PC-9 (cell line): ENCODE measurements at places on chromosomes 12 and 14. TPM values are rescaled to one million over a fixed set of nuclear protein-coding genes. Genes with fewer than 3 reads are reported as not detected.

Gene KNTC1
- 63.0 and 67.7 TPM in 2 replicates for total RNA-seq

Gene CACNA1C
- total RNA-seq: not detected in 2 replicates

Gene HOXC12
- total RNA-seq: 0.24 and 0.28 TPM in 2 replicates

Gene LRTM2
- total RNA-seq: not detected in 2 replicates

Gene NEUROD4
- not detected in 2 replicates for total RNA-seq

DNA sequence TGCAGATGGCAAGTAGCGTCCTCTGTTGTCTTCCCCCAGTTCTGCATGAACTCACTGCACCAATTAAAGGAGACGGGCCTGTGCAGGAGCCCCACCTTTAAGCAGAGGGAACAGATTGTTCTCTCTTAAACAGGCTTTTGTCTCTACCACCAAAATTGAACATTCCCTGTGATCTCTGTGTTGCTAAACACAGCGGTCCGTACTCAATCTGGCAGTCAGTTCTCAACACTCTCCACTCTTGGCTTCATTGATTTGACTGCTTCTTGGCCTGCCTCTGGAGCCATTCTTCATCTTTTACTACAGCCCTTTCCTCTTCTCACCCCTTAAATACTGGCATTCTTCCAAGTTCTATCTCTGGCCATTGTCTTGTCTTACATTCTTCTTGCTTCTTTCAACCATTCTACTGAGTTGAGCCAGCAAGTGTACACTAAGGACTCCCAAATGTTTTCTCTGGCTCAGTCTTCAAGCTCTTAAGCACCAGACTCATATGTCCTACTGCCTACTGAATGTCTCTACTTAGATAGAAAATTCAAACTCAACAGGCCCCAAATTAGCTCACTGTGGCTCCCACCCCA lies 8.0 kb upstream of the NT5DC3 start:
- DNase-seq: no peak

DNA sequence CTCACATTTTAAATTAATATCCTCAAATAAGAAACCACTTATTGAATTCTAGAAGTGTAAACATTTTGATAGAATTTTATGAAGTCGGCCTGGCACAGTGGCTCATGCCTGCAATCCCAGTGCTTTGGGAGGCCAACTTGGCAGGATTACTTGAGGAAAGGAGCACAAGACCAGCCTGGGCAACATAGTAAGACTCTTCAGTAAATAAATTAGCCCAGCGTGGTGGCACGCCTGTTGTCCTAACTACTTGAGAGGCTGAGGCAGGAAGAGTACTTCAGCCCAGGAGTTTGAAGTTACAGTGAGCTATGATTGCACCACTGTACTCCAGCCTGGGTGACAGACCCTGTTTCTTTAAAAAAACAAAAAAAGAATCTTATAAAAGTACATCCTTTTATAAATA lies 8.9 kb upstream of the ZNF410 start:
- DNase-seq: no peak

GRCh38 chr14:89635615-89636014 lies 218.6 kb upstream of the FOXN3 start:
- DNase-seq: no peak

- no peak for DNase-seq
Measured at GRCh38 chr12:96321941-96322340, 78.3 kb downstream of the CDK17 start.

- DNase-seq: peak; percentile 82
Measured at GRCh38 chr14:77071938-77072388, 26.1 kb upstream of the CIPC start.

DNA sequence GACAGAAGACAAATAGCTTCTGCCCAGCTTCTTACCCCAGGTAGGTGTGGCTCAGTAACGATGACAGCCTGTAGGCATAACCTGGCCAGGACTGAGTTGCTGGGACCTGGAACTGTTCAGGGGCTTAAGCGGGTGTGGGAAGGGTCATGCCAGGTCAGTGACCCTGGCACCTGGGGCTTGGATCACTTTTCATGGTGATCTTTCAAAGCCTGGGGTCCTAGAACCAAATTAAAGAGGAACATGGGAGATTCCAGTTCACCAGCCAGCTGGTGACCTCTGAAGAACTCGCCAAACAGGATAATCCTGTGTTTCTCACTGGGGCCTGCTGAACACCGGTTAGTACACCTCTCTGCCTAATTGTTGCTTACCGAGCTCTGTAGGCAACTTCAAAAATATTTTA lies 102.6 kb upstream of the LMNTD1 start:
- peak; percentile 65 for DNase-seq

- no peak for DNase-seq
Measured at GRCh38 chr14:41568979-41569378, 37.7 kb upstream of the LRFN5 start.

DNA sequence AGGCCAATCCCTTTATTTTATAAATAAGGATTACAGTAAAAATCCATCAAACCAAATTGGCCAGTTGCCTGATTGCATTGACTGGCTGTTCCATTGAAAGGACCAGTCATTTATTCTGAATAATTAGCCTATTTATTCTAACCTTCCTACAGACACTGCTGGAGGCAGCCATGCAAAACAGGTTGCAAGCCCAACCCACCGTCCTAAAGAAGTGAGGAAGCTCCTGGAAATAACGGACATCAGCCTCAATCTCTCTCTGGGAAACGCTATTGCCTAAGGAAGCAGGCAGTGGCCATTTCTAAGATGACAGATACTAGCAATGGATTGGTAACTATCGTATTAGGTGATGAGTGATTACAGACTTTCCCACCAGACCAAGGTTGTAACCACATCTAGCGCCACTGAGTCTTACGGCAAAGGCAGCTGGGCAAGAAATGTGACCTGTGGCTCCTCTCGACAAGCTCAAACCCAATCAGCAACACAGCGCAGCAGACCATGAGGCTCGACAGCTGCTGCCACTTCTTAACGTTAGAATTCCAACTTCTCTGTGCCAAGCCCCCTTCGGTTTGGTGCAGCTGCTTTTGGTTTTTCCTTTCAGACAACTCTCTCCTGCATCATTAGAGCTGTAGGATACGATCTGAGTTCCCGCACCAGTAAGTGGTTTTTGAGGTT lies 134.2 kb downstream of the KCNK10 start:
- DNase-seq: no peak

- no peak for DNase-seq
Measured at GRCh38 chr14:72741826-72742117, 152.1 kb downstream of the DPF3 start.

DNA sequence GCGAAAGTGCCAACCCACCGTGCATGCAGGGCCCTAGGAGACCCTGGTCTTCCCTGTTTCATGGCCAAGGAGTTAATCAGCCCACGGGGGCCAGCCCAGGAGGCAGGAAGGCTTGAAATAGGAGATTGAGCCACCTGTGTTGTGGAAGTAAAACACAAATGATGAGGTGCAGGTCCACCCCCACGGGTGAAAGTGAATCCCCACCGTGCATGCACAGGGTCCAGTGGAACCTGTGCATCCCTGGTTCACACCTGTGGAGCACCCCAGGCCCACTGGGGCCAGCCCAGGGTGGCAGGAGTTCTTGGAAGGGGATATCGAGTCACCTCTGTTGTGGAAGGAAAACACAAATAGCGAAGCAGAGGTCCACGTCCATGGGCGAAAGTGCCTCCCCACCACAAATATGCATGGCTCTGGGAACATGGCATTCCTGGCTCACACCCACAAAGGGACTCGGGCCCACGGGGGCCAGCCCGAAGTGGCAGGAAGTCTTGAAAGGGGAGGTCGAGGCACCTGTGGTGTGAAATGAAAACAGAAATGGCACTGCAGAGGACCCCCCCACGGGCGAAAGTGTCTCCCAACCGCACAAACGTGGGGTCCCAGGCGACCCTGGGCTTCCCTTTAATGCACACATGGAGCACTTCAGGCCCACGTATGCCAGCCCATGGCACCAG lies 381.5 kb downstream of the ALG10 start:
- DNase-seq: no peak

- peak; percentile 88 for DNase-seq
Measured at GRCh38 chr12:6852651-6853354, 853 bp downstream of the USP5 start.

GRCh38 chr14:101731187-101732080 lies 30.1 kb upstream of the PPP2R5C start:
- DNase-seq: peak; percentile 100
